ENCODE measurements at places on chromosomes 7 and 10. TPM values are rescaled to one million over a fixed set of nuclear protein-coding genes. Genes with fewer than 3 reads are reported as not detected.

DNA sequence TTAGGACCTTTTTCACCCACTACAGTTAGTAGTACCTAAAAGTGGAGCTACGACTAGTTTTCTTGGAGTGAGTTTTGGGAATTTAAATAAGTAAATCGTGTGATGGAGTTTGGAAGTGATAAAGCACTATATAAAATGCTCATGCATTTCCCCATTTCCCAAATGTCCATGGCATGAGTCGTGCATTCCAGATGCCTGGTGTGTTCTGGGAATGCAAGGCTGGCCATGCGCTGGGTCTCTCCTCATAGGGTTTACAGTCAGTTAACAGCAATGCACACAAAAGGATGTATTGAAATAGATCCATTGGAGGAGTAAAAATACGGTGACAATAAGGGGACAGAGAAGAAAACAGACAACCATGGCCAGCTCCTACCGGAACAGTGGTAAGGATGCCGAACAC lies 149.8 kb downstream of the DPP6 start:
- no peaks in the 10 kb centered on the region for H3K27me3 ChIP-seq
- H3K27ac ChIP-seq, result no peak overlapping the region
- no peaks in the 10 kb centered on the region for H3K4me1 ChIP-seq
- no peak for DNase-seq
- no peak overlapping the region for H3K4me3 ChIP-seq

DNA sequence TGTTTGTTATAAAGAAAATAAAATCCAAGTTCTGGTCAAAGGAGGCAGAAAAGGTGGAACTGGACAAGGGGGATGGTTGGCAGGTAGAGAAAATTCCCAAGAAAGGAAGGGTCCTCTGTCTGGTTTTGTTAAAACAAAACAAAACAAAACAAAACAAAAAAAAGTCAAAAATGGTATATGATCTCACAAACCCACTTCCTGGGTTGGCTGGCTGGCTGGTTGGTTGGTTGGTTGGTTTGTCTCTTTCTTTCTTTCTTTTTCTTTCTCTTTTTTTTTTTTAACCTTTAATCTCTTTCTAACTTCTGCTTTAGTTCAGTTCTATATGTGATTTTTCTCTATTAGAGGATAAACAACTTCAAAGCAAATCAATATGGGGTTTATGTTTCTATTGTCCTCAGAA lies 41.1 kb upstream of the CPN1 start:
- no peak overlapping the region for H3K27ac ChIP-seq
- H3K27me3 ChIP-seq, result no peaks in the 10 kb centered on the region
- no peak for DNase-seq
- H3K4me1 ChIP-seq, result no peaks in the 10 kb centered on the region

LLCFC1 gene
- total RNA-seq, result not detected

- no peaks in the 10 kb centered on the region for H3K4me1 ChIP-seq
- DNase-seq, result no peak
- H3K36me3 ChIP-seq, result no peaks in the 10 kb centered on the region
- no peak overlapping the region for H3K4me3 ChIP-seq
Observed at GRCh38 chr10:33803248-33803647, 468.8 kb upstream of the NRP1 start.

SMKR1 gene
- total RNA-seq, result 1.4 TPM

DNA sequence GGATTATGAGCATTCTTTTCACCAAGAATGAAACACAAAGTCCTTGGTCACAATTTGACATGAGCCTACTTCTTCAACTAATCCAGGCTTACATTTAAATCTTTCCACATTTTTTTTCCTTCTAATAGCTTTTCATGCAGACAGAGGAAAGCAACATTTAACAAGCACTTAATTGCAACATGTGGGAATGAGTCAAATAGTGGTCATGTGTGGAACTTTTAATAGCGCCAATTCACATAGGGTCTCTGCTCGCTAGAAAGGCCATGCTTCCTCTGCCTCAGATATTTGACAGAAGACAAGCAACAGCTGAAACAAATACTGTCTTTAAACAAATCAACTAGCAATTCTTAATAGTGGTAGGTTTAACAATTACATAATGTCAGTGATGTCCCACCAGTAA lies 285.9 kb upstream of the ETV1 start:
- H3K27ac ChIP-seq, result no peak overlapping the region
- no peak overlapping the region for H3K4me3 ChIP-seq
- no peaks in the 10 kb centered on the region for H3K36me3 ChIP-seq
- H3K4me1 ChIP-seq, result no peaks in the 10 kb centered on the region
- DNase-seq, result no peak

- no peak overlapping the region for H3K27ac ChIP-seq
- no peaks in the 10 kb centered on the region for H3K27me3 ChIP-seq
- DNase-seq, result no peak
- no peaks in the 10 kb centered on the region for H3K36me3 ChIP-seq
- no peaks in the 10 kb centered on the region for H3K4me1 ChIP-seq
Observed at GRCh38 chr10:88330174-88330573, 252.9 kb downstream of the RNLS start.

DNA sequence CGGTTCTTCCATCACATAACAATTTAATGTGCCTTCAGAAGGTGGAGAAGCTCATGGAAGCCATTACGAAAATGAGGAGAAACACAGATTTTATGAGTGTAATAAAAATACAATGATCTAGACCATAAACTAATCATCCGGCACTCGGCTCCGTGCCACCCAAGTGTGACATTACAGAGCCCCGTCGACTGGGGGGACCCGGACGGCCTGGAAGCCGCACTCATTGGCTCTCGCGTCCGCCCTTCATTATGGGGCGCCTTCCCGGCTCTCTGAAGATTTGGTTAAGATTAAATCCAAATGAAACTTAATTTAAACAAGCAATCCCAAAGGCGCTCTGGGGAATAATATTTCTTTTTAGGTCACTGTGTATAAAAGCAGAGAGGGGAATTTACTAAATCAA lies 242.6 kb downstream of the DNAJB6 start:
- H3K27ac ChIP-seq, result no peak overlapping the region
- H3K4me3 ChIP-seq, result no peak overlapping the region
- H3K4me1 ChIP-seq, result peaks cover 12% of the 10 kb centered on the region
- no peaks in the 10 kb centered on the region for H3K27me3 ChIP-seq
- H3K36me3 ChIP-seq, result no peaks in the 10 kb centered on the region

- no peak for DNase-seq
- no peak overlapping the region for H3K4me3 ChIP-seq
- H3K27ac ChIP-seq, result no peak overlapping the region
- H3K4me1 ChIP-seq, result no peaks in the 10 kb centered on the region
- no peaks in the 10 kb centered on the region for H3K27me3 ChIP-seq
Observed at GRCh38 chr7:41010418-41010817, 692.5 kb downstream of the INHBA start.
